Muscle of arm (tissue), 14 donors: ENCODE measurements at places on chromosomes 2 and 18.

- no peak for DNase-seq
These were observed 234.0 kb upstream of the ITGA4 start for GRCh38 chr2:181223234-181223633.

- no peak for DNase-seq
These were observed 1949.7 kb upstream of the CELF4 start for GRCh38 chr18:39515299-39515698.

- DNase-seq = no peak
These were observed 461.9 kb downstream of the PTPRM start for GRCh38 chr18:8029061-8029460.

- DNase-seq = no peak
These were observed 11.1 kb downstream of the MSGN1 start for GRCh38 chr2:17827316-17827715.

- no peak for DNase-seq
These were observed 23.7 kb upstream of the SCYGR1 start for GRCh38 chr2:227411320-227411989.

DNA sequence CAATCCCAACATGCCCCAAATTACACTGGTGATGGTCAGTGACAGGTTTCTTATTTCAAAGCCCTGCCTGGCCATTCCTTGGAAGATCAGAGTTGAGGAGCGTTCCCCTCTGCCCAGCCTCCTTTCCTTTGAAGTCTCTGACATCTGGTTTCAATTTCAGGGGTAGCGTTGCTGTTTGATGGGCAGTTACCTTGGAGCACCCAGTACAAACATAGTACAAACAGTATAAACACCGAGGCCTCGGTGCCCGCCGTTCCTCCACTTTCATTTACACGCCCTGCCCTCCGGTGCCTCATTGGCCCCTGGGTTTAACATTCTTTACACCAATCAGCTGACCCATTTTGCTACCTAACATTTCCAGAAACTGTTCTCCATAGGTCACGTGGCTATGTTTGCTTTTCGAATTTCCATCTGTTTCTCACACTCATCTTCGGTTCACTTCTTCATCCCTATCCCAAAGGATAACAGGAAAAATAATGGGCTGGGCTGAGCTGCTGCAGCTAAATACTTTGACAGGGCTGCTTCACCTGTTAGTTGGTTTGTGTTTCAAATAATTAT lies 65.6 kb downstream of the NRP2 start:
- no peak for DNase-seq

- DNase-seq = no peak
These were observed 147.1 kb downstream of the WDSUB1 start for GRCh38 chr2:159139216-159139933.

DNA sequence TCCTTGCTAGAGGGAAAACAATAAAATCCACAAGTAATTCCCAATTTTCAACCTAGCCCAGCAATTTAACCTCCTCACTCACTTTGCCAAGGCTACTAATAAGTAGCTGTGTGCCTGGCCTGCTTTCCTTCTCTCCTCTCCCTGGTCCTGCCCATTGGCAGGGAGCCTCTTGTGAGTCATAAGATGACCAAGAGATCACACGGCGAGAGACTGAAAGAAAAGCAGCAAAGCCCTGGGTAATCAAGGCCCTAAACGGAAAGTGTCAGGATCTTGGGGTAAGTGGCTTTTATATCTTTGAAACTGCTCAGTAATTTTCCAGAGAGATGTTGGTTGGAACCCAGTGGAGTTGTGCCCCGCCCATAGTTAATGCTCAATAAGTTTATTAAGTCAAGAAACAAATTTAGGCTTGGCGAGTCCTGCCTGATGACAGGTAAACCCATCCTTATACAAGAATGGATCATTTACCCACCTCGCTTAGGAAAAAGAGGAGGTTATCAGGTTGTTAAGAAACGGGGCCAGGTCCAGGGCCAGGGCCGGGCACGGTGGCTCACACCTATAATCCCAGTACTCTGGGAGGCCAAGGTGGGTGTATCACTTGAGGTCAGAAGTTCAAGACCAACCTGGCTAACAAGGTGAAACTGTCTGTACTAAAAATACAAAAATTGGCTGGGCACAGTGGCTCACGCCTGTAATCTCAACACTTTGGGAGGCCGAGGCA lies 10.0 kb upstream of the ADAM17 start:
- DNase-seq = peak; percentile 47

- no peak for DNase-seq
These were observed 31.1 kb upstream of the PNO1 start for GRCh38 chr2:68126561-68126960.

DNA sequence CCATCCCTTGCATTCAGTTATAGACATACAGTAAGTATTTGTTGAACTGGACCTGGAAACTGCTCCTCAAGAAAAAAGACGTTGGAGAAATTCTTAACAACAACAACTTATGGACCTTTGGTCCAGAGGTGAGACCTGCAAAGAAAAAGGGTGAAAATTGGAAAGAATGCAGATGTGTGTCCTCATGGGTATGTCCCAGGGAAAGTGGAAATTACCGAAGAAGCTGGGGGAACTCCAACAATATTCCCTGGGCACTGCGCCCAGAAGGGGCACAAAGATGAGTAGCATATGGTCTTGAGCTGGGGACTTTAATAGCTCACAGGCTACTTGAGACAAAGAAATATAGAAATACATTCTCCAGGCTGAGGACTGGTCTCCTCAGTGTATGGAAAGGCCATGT lies 35.5 kb upstream of the YWHAQ start:
- DNase-seq = no peak

- no peak for DNase-seq
These were observed 771.5 kb downstream of the GALR1 start for GRCh38 chr18:78021196-78021595.

- no peak for DNase-seq
These were observed 120.9 kb downstream of the SPTBN1 start for GRCh38 chr2:54577035-54577434.

DNA sequence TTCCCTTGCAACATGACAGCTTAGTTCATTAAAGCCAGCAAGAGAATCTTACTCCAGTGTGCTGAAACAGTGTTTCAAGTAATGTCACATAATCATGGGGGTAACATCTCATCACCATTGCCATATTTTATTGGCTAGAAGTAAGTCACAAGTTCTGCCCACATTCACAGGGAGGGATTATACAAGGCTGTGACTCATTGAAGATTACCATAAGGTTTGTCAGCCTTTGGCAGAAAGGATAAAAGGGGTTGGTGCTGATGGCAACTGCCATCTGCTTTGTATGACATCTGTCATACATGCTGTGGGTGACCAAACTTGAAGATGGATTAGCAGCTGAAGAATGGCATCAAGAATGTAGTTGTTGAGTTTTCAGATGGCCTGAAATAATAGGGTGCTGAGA lies 61.2 kb downstream of the KCNE4 start:
- DNase-seq = no peak

- DNase-seq = no peak
These were observed 143.5 kb downstream of the CELF4 start for GRCh38 chr18:37422116-37422515.

- no peak for DNase-seq
These were observed 90.5 kb upstream of the FBXO11 start for GRCh38 chr2:47996808-47997207.

- DNase-seq = no peak
These were observed 1.7 kb upstream of the STAMBP start for GRCh38 chr2:73827018-73827417.

DNA sequence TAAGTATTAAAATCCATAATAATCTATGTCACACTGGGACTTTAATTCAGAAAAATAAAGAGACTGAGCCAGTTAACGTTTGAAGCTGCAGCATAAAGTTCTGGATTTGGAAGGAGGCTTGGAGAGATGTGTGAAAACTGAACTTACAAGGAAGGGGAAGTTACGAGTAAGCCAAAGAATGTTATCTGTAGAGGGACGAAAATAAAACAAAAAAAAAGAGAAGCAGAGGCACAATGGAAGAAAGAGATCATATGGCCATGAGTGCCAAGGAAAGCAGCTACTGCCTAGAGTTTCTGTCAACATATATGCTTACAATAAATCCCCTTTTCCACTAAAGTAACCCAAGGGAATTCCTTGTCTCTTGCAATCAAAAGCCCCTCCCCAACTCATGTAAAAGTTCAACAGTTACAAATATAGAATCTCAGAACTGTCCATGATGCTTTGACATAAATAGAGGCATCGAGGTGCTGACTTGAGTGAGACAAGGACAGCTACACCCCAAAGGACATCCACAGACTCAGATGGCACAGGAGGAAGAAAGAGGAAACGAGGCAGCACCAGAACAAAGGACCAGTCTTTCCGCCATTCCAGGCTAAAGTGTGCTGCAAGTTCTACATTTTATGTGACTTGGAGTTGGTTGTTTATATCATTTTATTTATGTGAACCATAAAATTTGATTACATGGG lies 16.1 kb upstream of the ARL5A start:
- DNase-seq = peak; percentile 35

GRCh38 chr2:8558096-8558495 lies 123.8 kb upstream of the ID2 start:
- DNase-seq = no peak

DNA sequence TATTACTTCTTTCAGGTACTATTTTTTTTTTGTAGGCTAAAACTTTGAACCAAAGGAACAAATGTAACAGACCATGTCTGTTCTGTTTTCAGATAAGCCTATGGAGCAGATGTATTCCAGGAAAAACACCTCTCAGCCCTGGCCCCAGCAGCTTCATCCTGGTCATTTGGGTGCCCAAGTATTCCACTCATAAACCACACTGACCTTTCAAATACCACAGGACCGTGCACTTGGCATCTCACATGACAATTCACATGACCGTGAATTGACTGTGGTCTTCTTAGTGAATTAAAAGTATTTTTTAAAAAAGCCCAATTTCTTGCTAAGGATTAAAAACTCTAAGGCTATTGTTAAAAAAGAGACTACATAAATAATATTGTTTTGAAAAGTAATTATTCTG lies 50.2 kb downstream of the SMIM21 start:
- DNase-seq = no peak

DNA sequence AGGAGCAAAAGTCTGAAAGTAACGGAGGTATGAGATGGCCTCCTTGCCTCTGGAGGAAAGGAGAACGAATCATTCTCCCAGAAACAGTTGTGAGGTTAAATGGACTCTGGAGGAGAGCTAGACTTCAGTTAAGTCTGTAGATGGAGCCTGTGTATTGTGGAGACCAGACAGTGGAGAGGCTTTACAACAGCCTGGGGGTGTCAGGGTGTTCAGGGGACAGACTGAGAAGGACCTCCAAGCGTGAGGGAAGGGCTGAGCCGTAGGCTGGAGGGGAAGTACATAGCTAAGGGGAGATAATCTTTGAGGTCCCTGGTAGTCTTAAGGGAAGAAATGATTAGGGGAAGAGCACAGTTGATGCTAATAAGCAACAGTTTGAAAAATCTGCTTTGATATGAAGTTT lies 76.6 kb downstream of the GALNT1 start:
- no peak for DNase-seq

DNA sequence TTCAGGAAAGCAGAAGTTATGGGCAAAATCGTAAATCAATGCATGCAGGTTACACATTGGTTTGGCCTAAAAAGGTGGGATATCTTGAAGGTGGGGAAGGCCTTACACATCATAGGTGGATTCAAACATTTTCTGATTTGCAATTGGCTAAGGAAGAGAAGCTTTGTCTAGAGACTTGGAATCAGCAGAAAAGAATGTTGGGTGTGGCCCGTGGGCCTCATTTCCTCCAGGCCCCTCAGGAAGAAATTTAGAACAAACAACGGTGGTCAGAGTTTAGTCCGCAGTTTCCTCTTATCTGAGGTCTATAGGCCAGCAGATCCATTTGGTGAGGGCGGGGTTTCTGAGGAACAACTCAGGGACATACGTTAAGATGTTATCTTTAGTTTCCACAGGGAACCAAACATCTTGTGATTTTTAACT lies 50.9 kb upstream of the AFF3 start:
- DNase-seq = no peak

- DNase-seq = no peak
These were observed 80.3 kb upstream of the HAAO start for GRCh38 chr2:42872721-42873120.

DNA sequence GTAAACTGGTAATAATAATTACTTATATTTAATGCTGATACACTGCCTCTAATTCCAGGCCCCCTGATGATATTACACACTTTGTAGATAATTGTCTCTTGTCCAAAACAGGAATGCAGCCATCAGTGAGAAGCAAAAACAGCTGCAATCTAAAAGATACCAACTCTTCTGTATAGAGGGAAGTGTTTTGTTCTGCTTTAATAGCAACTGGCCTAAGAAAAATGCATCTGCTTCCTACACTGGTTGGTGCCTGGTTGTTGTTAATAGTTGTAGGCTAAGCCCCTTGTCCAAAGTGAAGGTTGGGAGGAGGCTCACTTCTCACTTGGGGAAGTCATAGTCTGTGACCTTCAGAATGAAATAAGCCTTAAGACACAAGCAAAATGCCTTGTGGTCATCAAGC lies 332.0 kb downstream of the ZNF521 start:
- no peak for DNase-seq

DNA sequence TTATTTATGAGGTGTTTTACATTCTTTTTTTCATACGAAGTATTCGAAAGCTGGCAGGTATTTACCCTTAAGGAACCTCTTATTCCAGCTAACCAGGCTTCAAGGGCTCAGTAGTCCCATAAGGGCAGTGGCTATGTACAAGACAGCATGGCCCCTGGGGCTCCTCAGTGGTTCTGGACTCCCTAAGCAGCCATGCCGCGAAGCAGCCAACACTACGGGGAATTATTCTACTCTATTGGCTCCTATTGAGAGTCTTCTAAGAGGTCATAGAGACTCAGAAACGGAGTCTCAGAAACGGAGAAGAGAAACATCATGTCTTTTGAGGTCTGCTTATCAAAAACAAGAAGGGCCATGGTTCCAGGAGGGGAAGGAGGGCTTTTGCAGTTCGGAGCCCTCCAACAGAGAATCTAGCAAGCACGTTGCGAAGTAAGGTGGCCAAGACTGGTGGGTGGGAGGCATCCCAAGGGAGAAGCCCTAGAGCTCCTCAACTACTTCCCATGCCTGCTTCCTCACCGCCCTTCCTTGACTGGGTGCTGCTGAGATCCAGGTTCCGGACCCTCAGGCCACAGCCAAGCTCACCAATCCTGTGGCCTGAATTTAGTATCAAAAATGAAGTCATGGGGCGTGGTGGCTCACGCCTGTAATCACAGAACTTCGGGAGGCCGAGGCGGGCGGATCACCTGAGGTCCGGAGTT lies 109.7 kb downstream of the INO80D start:
- DNase-seq = no peak

GRCh38 chr18:52435301-52435700 lies 95.3 kb downstream of the DCC start:
- DNase-seq = no peak

DNA sequence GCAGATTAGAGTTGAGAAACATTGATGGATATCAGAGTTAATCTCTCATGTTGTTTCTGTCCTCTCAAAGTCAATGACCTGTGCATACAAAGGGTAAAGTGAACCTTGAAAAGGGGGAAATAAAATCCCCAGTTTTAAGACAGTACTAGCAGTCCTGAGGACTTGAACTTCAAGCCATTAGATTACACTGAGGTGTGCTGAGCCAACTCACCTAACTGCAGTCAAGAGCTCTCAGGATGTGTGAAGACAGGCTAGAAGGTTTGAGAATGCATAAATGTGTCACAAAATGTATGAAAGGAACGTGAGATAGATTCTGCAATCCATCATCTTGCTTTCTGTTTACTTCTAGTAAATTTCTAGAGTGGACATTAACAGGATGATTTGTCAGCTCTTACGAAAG lies 35.5 kb downstream of the DOCK10 start:
- DNase-seq = no peak
